Activated CD4-positive, alpha-beta T cell treated with anti-CD3 and anti-CD28 coated beads for 4 hours (primary cell): ENCODE measurements at places on chromosomes 12 and 14.

GRCh38 chr12:121048442-121048841 is 9.4 kb upstream of the OASL start:
- DNase-seq, result no peak

GRCh38 chr12:5912011-5912410 is 33.0 kb downstream of the ANO2 start:
- DNase-seq, result no peak

GRCh38 chr14:30921305-30921704 is 46.9 kb downstream of the COCH start:
- no peak for DNase-seq

- DNase-seq, result no peak
Observed at GRCh38 chr14:64202716-64203115, 91.5 kb downstream of the ESR2 start.

DNA sequence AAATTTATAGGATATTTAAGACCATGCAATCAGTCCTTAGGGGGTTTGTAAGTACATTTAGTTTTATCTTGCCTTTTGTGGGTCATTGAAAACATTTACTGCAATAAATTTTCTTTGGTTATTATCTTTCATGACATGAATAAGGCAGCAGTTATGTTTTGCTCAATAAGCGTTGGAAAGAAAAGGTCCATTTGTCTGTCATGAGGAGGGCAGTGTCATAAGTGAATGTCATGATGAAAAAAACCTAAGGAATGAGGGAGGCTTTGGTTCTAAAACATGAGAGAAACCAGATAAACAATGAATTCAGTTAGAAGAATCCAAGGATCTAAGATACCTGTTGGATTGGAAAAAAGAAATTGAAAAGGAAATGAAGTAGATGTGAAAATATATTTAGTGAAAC is 209.4 kb downstream of the NAV3 start:
- DNase-seq, result no peak

DNA sequence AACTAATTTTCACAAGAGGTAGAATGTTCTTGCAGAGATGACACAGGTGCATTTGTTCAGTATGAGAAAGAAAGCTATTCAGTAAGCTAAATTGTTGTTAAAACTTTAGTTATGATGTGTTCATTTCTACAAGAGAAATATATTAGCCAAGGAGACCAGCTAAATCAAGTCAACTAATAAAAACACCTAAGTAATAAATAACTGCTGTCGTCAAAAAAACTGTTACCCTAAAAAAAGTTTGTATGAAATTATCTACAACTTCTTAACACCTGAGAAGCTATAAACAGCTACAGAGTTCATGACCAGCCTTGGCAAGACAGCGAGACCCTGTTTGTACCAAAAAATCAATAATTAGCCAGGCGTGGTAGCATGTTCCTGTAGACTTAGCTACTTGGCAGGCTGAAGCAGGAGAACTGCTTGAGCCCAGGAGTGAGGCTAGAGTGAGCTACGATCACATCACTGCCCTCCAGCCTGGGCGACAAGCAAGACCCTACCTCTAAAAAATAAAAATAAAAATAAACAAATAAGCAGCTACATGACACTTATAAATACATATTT is 67.6 kb upstream of the AP4S1 start:
- no peak for DNase-seq

GRCh38 chr12:34297126-34297789 is 275.0 kb downstream of the ALG10 start:
- DNase-seq, result no peak

GRCh38 chr14:77000340-77001270 is 27.9 kb downstream of the IRF2BPL start:
- DNase-seq, result no peak

GRCh38 chr12:60494244-60494643 is 898.4 kb downstream of the SLC16A7 start:
- no peak for DNase-seq

GRCh38 chr14:60514741-60515491 is 6.0 kb downstream of the SIX6 start:
- no peak for DNase-seq

DNA sequence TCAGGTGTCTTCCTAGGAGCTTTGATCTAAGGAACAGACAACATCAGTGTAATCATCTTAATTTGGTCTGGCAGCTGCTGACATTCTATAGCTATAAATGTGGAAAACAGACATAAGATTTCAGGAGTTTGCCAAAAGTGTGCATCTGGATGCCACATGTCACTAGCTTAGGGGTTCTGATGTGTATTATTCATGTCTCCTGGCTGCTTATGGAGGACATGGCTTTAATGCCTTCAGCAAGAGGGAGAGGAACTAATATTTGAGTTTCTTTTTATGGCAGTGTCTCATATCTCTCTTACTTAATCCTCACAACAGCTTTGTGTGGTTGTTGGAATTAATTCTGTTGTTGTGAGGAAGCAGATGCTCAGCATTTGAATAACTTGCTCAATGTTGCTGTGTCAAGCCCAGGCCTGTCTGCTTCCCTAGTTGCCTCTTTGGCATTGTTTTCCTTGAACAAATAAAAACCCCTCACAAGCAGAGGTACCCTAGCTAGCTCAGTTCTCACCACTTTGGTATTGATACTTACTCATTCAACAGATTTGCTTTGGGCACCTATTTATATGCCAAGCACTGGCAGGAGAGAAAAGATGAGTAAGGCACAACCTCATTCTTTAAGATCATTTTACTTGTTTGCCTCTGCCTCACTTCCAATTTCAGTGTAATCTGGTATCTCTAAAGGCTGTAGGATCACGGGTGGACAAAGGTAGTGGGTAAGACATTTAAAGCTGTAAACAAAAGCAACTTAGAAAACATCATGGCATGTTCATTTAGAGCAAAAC is 39.8 kb upstream of the EID3 start:
- DNase-seq, result no peak

DNA sequence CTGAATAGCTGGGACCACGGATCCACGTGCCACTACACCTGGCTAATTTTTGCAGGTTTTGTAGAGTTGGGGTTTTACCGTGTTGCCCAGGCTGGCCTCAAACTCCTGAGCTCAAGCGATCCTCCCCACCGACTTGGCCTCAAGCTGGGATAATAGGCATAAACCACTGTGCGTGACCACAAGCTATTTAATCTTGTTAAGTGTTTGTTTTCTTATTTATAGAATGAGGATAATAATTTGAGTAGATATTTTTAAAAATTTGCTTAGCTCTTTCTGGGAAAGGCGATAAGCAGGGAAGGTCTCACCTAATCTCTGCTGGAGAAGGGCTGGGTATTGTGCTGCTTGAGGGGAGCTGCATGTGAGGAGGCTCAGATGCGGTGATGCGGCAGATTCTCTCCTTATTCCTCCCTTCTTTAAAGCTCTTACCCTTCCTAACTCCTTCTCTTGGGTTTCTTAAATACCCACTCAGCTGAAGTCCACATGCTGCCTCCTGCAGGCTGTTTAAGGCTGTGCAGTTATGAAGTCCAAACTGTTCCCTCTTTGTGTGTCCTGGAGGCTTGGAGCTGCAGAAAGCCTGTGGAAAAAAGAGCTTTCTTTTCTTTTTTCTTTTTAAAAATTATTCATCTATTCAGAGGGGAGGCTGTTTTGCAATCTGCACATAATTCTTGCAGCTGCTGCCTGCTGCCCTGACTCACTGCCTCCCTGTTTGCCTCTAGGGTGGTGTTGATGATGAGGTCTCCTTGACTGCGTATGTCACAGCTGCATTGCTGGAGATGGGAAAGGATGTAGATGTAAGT is 37.9 kb downstream of the A2ML1 start:
- DNase-seq, result peak; percentile 9

DNA sequence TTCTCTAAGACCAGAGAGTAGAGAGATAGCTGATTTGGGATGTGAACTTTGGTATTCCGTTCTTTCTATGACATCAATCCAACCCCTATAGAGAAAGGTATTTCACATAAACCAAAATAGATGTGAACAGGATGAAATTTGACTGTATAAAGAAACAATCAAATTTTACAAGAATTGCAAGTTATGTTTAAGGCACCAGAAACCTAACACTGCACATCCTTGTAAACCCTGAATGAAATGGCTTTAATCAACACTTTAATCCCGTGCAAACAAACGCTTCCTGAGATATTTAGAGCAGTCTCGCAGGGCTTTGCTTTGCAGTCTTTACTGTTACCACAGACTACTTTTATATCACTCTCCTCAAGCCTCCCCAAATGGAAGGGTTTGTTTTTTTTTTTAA is 125.1 kb downstream of the APAF1 start:
- no peak for DNase-seq

DNA sequence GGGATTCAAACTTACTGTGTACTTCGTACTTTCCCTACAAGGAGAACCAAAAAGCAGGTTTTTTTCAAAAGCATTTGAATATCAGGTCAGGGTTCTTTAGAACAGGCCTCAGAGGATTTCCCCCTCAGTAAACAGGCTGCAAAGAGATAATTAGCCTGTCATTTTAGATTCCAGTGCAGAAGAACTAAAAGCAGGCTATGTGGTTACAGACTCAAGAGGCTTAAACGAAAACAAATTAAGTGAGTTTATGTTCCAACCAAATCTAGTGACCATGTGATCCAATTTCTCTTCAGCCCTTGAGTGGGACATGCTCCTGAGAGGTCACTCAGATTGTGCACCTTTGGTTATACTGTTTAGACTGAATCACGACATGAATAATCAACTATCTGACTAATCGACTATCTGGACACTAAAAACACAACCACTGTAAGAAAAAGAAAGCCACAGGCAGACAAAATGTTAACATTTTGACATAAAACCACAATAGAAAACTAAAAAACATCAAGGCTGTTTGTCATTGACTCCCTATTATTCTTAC is 4.5 kb downstream of the TMED8 start:
- DNase-seq, result no peak

DNA sequence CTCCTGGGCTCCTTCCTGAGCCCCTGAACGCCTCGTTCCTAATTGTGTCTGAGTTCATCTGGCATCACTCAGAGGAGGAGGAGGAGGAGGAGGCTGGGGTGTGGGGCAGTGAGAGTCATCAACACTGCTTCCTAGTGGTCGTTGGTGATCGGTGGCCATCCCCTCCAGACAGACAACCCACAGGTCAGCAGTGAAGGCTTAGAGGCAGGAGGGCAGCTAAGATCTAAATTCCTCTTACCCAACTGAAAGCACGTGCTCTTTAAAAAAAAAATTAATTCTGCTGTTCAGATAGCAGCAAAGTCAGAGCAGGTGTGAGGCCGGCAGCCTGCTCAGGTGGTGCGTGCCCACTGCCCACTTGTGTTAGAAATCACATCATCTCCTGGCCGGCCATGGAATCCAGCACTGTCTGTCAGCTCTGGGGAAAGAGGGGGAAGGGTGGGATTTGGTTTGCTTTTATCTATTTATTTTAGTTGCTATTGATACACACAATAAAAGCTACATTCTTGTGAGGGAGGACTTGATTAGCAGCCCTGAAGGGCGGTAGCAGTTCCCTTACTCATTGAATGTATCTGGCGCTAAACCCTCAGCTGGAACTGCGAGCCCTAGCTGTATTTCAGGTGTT is 46.6 kb downstream of the PPP2R5C start:
- DNase-seq, result no peak

GRCh38 chr14:83905157-83905556 is 1624.8 kb upstream of the FLRT2 start:
- no peak for DNase-seq

DNA sequence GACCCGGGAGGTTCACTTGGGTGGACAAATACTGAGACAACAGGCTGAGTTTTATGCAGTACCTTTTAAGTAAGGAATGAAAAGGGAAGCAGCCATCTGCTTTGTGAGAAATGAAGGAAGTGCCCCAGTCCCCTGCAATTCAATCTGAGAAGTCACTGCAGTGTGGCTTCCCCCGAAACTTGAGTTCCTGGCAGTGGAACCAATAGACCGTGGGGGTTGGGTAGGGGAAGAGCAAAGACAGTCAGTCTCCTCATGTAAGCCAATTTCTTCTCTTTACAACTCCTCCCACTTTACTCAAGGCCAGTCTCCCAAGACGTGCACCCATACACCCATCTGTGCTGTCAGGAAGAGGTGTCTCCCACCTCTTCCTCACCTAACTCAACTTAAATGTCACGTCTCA is 206.5 kb downstream of the BCAT1 start:
- DNase-seq, result no peak

DNA sequence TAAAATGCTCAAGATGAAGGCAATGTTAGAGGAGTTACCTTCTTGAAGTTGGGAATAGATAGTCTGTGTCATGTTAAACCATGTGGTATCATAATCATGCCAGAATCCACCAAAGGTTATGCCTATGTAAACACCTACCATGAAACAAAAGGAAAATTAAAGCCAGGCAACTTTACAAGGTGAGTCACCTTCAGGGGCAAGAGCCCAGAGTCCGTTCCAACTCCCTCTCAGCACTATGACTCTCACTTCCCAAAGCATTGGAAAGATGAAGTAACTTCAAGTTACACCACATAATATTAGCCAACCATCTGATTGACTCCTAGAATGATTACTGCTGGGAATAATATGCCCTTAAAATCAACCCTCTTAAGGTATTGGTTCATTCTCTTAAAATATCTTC is 38.5 kb downstream of the CATSPERB start:
- no peak for DNase-seq

DNA sequence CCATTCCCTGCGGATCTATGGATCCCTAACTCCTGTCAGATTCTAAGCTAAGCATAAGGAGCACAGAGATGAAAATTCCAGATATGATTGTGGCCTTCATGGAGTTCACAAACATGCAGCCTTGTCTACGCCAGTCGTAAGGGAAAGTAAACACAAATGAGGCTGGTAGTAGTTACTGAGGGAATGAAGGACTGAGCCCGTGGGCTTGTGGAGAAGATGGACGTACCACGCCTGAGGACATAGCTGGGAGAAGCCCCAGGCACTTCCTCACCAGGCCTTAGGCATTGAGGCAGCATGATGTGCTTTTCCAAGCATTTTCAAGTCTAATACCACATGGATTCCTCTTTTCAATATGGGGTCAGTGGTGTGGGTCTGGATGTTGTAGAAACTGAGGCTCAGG is 515.2 kb downstream of the BCL11B start:
- no peak for DNase-seq
